Gastroesophageal sphincter (tissue), 4 donors: ENCODE measurements at places on chromosomes 4 and X.
A peak's percentile ranks its signal among the peaks of the same experiment; 100 is the strongest.

DNA sequence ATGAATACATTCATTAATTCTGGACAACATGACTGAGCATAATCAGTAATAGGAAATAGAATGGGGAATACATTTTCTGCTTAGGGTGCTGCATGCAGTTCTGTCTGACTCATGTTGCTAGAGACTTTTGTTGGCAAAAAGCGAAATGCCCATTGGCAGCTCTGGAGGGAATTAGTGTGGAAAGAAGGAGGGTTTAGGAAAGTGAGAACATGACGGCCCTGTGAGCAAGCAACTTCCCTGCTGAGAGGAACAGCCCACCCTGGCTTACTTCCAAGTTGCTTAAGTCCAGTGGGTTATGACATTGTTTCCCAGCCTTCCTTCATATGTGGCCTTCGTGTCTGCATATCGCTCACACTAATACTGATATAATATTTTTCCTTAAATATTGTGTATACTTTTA, 13.8 kb downstream of the MAD2L1 start:
- peak; percentile 68 for ATAC-seq

GRCh38 chr4:8171984-8172924, 13.6 kb upstream of the ABLIM2 start:
- ATAC-seq, result no peak

DNA sequence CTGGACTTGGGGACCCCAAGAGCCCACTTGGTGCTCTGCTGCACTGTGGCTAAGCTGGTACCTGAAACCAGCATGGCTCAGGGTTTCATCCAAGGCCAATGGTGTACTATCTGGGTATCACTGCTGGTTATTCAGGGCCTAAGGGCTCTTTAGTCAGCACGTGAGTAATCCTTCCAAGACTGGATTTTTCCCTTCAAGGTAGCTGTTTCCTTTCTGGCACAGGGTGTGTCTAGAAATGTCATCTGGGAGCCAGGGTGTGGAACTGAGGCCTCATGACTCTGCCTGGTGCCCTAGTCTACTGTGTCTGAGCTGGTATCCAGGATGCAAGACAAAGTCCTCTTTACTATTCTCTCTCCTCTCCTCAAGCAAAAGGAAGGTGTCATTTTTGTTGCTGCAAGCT, 99.0 kb upstream of the QRFPR start:
- ATAC-seq, result no peak

GRCh38 chr4:107896158-107896645, 35.1 kb upstream of the CYP2U1 start:
- peak; percentile 80 for ATAC-seq

DNA sequence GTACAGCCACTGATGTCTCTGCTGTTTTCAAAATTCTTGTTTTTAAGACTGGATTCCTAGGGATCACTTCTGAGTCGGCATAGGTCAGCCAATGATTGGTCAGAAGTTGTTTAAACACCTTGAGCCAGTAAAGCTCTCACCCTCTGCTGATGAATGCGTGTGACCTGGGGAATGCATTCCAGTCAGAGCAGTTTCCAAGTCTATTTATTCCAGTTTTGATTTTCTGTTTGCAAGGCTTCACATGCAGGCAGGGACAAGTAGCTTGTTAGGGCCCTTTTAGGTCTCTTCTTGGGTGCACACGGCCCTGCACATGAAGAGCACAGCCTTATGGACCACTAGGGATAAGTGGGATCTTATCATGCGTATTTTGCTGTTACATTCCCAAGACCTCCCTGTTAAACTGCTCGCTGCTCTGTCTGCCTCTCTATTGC, 47.0 kb downstream of the KLHL15 start:
- ATAC-seq, result no peak

DNA sequence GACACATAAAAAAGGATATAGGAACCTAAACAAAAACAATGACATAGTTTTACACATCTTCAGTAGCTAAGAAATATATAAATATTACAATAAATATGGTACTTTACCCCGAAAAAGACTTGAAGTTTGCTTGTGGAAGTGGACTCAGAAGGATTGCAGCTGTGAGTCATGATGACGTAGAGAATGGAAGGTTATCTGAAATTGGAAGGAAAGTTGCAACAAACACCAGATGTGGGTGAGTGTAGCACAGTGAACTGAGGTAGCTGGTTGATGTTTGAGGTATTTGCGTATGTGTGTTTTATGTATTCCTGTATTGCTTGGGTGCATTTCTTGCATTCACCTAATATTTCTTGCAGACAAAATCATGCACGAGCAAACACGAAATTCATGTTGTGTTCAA, 113.0 kb downstream of the ARX start:
- no peak for ATAC-seq

DNA sequence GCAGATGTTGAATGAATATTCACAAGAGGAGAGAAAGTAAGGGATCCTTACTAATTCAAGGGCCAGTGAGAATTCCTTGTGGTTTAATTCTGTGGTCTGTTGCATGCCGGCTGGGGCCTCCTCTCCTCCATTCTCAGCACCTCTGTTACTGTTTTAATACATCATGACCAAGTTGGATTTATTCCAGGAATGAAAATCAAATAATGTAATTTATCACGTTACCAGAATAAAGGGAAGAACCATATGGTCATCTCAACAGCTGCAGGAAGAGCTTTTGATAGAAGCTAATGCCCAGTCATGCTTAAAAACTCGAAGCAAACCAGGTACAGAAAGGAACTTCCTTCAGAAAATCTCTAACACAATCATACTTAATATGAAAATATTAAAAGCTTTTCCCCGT, 54.1 kb downstream of the GRK4 start:
- ATAC-seq, result no peak

DNA sequence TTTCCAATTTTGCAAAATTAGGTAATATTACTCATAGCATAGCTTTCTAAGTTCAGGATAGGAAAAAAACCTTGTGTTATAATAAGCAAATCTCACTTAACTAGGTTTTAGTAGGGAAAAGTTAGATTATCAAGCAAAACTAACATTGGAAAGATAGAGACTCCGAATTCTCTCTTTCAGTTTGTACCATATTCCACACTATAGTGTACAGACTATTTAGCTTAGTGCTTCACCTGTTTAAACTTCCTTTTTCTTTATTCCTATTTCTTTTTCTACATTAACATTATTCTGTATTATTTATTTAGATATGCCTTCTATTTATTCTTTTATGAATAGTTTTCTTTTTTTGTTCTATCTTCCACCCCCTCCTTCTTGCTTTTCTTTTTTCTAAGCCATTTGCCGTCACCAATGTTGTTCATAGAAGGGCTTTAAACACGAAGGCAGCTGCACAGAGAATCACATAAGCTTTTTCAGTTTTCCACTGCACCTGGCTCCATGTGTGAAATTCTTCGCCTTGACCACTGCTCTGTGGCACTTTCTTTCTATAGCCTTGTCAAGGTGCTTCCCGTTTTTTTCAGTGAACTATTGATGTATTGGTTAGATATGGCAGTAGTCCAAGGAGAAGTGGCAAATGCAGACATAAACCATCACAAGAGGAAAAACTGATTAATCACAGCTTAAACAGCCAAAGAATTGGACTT, 8.5 kb downstream of the PCDH10 start:
- ATAC-seq, result no peak

DNA sequence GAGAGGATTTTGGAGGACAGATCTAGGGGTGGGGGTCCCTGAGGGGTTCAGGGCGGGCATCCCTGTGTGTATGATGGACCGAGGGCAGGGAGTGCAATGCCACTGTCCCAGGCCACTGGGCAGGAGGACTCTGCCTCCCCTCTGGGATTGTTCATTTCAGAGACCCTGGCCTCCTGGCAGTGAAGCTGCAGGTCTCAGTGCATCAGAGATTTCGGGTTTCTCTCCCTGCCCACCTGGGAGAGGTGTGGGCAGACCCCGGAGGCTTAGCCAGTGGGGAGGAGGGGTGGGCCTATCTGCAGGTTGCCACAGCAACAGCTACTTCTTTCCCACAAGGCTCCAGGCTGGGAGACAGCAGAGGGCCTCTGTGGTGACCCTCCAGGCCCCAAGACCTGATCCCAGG, 80.1 kb upstream of the LRPAP1 start:
- no peak for ATAC-seq

DNA sequence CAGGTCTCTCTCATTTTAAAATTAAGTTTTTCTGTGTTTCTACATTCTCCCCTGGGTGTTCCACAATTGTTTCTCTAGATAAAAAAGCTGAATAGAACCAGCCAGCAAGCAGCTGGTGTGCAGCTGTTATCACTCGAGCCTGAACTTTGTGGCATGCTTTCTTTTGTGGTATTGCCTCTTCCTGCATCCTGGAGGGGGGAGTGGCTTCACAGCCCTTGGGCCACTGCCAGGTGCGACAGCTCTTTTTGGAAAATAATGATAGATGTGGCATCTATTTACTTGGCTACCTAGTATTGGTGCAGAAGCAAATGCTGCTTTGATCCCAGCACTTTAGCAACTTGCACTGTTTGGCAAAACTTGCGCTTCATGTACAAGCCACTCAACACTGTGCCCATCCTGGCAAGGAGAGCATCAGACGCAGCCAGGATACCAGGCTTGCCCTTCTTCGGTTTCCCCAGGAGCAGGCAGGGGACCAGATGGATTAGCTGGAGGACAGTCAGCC, 69.4 kb downstream of the HMGB2 start:
- peak; percentile 51 for ATAC-seq

DNA sequence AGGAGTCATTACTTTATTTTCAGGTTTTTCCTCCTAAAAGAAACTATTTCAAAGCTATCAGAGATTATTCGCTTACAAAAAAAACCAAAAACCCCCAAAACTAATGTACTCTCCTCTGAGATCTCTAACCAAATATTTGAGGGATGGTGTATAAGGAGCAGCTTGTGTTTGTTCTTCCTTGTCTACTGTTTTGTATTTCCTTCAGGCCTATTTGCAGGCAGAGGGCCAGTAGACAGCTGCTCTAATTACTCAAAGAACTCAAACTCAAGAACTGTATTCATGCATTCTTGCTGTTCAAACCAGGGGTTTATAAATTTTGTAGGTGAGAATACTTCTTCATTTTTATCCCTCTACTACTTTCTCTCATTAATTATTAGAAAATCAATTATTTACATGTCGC, 51.3 kb downstream of the SH3RF1 start:
- ATAC-seq, result no peak

DNA sequence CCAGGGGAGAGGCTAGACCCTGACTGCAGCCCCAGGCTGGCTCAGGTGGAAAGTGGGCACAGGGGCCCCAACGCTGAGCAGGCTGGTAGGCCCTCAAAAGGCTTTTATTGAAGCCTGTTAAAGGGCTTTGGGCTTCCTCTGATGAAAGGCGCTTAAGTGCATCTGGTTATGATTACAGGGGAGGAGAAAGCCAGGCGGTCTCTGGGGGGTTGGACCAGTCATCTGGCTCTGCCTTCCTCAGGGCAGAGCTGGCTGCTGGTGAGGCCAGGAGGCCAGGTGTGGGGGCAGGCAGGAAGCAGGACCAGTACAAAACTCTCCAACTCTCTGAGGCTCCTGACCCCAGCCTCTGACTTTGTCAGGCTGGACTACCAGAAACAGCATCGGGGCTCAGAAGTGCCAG, 68.8 kb upstream of the BCOR start:
- ATAC-seq, result no peak

DNA sequence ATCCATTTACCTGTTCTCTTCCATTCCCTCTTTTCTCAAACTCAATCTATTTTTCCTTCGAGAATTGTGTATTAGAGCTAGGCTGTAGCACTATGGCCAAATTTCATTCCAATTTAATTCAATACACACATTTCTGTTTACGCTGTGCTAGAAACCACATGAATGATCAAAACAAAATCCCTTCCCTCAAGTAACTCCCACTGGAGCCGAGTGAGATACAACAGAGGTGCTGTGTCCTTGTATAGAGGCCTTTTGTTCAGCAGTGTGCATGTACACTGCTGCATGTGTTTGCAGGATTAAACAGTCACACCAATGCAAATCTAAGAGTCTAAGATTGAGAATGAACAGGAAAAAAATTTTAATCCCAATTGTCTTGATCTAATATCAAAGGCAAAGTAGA, 734.2 kb downstream of the RAPGEF2 start:
- no peak for ATAC-seq

DNA sequence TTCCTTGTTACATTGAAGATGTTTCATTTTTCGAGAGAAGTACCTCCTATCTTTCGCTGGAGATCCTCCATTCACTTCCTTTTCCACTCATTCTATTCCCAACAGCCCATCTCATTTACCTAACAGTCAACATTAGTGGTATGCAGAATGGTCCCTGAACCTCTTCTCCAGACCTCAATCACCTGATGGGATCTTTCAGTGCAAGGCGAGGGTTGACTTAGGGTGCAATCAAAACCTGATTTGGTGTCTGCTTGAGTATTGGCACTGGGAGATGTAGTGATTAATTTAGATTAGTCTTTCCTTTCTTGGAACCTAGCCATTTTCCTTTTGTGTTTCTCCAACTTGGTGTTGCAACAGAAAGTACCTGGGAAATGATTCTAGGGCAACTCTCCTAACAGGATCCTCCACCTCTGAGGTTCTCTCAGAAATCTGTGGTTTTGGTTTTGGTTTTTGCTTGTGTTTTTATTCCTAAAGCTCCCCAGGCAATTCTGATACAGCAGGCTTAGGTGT, 18.4 kb downstream of the DDX3X start:
- no peak for ATAC-seq

DNA sequence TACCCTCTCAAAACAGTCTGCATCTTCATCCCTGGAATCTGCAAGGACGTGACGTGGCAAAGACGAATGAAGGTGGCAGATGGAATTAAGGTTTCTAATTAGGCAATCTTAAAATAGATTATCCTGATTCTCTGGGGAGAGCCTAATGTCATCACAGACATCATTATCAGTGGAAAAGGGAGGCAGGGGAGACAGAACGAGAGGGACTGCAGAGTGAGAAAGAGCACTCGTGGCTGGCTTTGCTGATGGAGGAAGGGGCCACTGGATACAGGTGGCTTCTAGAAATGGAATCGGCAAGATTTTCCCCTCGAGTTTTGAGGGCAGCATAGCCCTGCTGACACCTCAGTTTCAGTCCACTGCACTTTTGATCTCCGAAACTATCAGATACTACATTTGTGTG, 110.6 kb downstream of the ASMT start:
- ATAC-seq, result no peak

DNA sequence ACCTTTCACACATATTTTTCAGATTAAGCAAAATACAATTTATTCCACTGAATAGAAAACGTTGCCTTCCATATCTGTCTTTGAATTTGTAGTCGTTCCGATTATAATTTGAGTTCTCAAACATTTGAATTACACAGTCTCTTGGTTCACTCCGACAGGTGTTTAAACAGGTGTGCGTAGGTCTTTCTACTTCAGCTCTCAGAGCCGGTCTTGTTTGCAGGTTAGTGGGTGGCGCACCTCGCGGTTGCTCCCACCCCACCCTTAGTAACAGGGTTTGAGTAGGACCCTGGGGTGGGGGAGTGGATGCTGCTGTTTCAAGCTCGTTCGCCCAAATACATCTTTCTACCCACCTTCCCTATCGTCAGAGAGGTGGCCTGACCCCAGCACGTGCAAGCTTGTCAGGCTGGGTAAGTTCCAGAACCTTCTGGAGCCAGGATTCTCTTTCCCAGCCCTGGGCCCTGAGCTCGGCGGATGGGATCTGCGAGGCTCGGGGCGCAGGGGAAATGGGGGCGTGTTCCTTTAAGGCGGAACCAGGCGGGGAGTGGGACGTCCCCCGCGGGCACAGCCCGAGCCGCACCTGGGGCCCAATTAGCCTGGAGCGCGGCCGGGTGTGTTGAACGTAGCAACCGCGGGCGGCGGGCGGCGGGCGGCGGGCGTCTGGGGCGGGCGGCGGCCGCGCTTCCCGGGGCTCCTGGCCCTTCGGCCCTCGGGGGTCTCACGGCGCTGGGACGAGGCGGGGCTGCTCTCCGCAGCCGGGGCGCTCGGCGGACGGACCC, at the start of gene FAM149A:
Gene FAM149A (plus strand): TSS at position 591 of the 776 bp plus-strand sequence.
- ATAC-seq, result peak; percentile 77

- ATAC-seq, result no peak
These were observed 13.9 kb downstream of the LCORL start for GRCh38 chr4:18007625-18008024.

GRCh38 chrX:56557376-56557929, 6.0 kb upstream of the UBQLN2 start:
- no peak for ATAC-seq

GRCh38 chr4:147447786-147448185, 33.1 kb upstream of the EDNRA start:
- no peak for ATAC-seq
